ENCODE measurements at places on chromosomes 3 and 15.
A peak's percentile ranks its signal among the peaks of the same experiment; 100 is the strongest.

GRCh38 chr3:141280086-141280485 is 48.5 kb downstream of the PXYLP1 start:
- no peak for DNase-seq

DNA sequence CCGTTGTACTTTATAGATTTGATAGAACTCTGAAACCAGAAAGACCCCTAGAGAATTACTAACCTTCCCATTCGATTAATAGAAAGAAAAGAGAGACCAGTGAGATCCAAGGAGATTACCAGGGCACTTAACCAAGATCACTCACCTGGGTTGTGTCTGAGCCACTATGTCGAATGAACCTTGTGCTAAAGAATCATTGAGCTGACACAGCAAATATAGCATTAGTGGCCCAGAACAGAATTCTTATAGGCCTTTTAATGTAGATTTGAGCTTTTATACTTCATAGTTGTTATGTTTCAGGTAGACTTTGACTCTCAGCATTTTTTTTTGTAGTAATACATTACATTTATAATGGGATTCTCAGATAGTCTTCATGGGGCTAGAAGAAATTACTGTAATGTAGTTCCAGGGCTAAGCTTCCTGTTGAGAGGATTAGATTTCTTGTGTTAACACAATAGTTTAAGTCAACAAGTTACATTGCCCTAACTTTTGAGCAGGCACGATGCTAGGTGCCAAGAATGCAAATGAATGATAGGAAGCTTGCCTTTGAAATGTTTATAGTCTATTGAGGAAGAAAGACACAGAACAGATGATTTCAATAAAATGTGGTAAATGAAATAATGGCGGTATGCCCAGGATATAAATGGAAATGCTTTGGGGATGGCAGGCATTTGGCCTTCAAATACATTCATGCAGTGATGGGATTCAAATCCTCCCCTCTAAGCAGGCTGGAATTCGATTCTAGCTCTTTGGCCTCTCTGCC is 24.4 kb upstream of the ABHD10 start:
- no peak for DNase-seq

- peak; percentile 15 for DNase-seq
Measured at GRCh38 chr3:40317061-40317855, 7.8 kb downstream of the EIF1B start.

DNA sequence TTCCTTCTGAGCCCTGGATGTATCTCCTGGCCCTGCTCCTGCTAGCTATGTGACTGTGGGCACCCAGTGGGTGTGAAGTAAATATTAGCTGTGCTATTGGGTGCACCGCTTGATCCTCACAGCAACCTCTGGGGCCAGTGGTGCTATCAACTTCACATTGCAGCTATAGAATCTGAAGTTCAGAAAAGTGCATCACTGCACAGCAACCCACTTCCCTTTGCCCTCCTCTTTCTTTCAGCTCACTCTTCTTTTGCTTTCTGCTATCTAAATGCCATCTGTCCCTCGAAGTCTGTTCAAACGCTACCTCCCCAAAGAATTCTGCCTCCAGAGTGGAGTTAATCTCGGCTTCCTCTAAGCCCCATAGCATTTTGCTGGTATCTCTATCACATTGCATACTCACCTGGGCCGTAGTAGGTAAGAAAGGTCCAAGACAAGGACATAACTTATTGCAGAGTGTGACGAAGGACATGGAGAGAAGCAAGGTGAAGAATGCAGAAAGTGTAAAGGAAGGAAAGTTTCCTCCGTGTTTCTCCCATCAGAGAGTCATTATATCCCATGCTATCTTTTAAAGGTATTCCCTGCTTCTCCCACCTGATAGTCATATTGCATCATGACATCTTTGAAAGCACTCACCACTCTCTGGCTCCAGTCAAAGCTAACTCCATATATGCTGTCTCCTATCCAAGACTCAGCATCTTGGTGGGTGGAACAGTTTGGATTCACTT is 57.1 kb upstream of the BCL6 start:
- DNase-seq, result peak; percentile 88

DNA sequence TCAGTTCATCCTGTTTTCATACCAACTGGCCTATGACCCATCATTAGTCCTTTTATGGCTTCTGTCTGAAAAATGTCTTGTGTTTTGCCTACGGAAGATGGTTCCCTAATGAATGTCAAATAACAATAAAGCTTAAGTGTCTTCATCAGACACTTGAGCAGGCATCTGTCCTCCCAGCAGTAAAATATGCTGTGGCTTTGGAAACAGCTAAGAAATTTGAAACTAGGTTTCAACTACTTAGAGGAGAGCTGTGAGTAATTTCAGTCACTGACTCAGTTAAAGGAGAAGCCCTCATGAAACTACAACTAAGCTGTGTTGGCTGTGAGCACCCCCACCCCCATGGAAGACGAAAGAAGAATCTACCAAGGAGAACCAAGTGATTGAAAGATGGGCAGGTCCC is 409.4 kb upstream of the PPP2R3A start:
- no peak for DNase-seq

GRCh38 chr3:14827776-14828175 is 9.0 kb downstream of the FGD5 start:
- DNase-seq, result no peak

DNA sequence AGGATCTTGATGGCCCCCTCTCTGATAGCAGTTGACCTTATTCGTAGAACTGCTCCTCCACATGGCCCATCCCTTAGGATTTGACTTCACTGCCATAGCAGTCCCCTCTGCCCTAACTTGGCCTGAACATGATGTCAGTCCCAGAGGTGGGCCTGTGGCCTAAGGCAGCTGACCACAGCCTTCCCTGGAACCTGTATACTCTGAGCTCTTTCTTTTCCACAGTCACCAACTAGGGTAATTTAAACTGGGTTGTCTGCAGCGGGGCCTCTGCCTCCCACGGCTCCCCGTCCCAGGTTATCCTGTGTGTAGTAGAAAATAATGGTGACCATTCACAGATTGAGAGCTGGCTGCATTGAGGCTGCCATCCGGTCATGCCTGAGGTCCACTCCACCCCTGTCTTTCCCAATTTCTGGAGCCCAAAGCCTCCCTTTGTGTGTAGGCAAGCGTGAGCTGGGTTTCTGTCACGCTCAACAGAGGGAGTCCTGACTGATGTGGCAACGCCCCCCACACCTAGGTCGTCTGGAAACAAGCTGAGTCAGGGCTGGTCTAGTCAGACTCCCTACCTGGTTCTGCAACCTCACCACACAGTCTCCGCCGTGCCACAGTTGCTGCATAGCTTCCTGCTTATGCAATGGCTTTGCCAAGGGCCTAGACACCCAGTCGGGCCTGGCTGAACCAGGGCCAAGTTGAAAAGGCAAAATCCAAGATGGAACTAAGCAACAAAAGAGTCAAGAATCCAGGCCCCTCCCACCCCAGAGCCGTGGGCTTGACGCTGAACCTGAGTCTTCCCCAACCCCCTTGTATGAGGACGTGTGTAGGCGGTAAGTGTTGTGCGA is 284.5 kb downstream of the XXYLT1 start:
- no peak for DNase-seq

GRCh38 chr3:146803745-146804144 is 198.6 kb upstream of the PLSCR5 start:
- no peak for DNase-seq

DNA sequence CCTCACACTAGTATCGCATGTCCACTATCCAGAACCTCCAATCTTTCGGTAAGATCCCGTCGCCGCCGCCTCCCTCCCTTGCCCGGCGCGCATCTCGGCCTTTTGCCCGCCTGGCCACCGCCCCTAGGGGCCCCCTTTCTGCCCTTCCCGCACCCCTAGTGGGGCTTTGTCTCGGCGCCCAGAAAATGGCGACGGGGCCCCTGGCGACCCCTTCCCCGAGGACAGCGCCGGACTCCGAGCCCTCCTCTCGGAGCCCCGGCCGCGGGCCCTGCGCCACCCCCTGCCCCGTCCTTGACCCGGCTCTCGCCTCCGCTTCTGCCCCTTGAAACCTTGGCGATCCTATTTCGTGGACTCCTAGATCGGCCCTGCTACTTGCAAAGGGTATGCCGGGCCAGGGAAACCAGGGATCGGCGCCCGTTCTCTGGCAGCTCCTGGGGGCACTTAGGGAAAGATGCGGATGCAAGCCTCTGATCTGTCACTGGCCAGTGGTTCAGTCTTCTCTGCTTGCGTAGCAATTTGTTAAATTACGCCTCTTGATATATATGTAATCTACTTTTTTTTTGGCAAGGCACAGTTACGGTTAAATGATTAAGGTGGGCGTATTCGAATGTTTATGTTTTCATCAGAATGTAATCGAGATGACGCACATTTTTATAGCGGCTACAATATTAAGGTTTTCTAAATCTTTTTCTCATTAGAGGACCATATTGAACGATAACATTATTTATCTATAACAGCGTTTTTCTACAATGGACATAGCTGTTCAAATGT is 603 bp downstream of the EIF1B start:
- no peak for DNase-seq

- no peak for DNase-seq
Measured at GRCh38 chr3:5465183-5465582, 277.7 kb downstream of the EDEM1 start.

- DNase-seq, result no peak
Measured at GRCh38 chr3:74639681-74640080, 25.2 kb upstream of the CNTN3 start.

DNA sequence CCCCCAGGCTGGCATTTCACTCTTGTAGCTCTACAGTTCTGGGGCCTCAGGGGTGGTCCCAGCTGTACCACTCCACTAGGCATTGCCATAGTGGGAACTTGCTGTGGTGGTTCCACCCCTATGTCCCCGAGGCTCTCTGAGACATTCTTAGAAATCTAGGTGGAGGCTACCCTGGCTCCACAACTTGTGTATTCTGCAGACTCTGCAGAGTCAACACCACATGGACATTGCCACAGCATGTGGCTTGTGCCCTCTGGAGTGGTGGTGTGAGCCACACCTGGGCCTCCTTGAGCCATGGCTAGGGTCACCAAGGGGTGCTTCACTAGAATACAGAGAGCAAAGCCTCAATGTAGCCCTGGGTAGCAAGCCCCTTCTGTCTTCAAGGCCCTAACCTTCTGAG is 54.4 kb upstream of the STRIT1 start:
- no peak for DNase-seq

DNA sequence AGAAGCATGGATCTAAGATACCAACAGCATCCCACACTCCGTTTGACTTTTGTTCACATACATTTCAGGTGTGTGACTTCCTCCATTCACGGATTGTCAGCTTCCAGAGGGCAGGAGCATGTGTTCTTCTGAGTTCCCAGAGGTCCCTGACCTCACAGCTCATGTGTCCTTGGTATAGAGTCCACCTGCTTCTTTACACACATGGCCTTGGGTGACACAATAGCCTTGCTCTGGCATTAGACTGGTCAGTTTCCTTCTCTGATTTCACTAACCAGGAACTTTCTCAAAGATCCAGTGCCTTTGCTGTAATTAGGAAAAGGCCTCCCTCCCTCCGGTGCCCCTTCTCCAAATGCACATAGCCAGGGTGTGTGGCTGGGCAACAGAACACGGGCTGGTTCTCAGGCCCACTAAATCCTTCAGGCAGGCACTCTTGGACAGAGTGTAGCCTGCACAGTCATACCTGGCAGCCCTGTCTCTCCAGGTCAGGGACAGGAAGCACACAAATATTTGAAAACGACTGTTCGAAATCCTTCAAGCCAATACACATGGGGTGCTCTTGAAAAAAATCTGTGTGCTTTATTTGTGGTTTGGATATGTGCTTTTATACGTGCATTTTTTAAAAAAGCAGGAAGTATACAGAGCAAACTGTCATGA is 81.1 kb downstream of the TRIM42 start:
- DNase-seq, result no peak

DNA sequence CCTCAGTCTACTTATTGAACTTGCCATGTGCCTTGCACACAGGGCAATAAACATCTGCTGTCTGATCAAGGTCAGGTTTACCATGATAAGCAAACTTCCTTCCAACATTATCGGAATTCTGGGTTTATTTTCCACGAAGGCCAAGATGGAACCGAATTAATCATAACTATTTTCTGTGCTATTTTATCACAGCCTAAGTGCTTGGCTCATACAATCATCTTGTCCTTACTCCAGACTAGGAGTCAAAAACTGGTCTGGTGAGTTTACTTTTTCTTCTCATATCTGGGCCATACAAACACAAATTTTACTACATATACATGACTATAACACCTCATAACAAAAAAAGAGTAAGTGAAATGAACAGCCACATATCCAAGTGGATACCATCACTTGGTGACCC is 2.3 kb downstream of the FBN1 start:
- no peak for DNase-seq

DNA sequence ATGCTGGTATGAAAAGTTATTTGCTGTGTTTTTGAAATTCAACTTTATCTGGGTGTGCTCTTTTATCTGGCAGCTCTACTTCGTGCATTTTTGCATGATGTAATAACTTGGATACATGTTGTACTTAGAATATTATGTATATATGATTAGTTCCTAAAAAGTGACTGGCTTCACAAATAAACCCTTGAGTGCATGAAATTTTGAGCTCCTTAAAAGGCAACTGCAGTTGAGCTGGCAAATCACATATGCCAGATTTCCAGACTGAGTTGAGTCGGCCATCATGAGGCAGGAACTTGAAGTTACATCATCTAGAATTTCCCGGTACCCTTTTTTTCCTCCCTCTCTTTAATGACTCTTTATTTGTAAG is 162.5 kb downstream of the FNDC3B start:
- no peak for DNase-seq

DNA sequence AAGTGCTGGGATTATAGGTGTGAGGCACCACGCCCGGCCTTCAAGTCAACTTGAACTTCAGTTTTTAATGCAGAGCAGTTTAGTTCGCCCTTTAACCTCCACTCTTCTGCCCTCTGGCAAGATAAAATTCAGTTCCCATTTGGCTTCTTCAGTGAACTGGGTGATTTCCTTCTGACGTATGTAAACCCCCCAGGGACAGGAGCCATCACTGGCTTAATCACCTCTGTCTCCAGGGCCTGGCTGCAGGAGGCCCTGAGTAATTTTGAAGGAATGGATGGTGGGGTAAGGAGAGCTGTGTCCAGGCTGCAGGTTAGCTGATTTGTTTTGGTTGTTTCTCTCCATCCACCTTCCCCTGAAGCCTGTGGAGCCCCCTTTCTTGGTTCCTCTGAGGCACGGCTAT is 11.9 kb downstream of the MCM2 start:
- DNase-seq, result no peak

- no peak for DNase-seq
Measured at GRCh38 chr3:12287727-12288181, 1.1 kb upstream of the PPARG start.

- no peak for DNase-seq
Measured at GRCh38 chr3:9028134-9028533, 64.9 kb upstream of the RAD18 start.
